Cortex of kidney (tissue), 1 donor: ENCODE measurements at places on chromosomes 12 and 14.

DNA sequence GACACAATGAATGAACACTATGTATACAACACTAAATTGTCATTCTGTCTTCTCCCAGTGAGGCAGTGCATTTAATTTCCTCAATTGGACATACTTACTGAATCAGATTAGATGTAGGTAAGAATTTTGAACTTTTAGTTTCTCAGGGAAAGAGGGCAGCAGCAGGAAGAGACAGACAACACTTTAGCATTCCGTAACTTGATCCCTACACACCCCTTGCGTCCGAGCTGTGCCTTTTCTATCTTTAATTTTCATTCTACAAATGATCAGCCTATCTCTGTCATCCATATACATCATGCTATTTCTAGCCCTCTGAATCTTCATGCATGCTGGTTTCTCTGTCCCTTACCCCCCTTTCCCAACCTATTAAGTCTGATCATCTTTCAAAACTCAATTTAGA is 358.0 kb upstream of the RPL10L start:
- no peak for DNase-seq

DNA sequence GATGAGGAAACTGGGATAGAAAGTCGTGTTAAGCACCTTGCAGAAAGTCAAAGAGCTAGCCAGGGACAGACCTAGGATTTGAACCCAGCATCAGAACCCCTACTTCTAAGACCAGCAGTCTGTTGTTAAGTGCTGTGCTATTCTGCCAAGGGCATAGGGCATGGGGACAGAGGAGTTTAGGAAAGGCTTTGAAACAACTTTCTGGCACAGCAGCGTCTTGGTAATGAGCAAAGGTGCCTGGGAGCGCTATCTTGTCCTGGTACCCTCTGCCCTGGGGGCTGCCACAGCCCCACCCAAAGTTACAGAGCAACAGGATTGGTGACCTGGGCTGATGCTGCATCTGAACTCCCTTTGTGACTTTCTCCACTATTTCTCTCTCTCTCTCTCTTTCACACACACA is 1108.1 kb downstream of the BCL11B start:
- DNase-seq = no peak

GRCh38 chr12:16175840-16176239 is 101.6 kb downstream of the SLC15A5 start:
- DNase-seq = no peak

DNA sequence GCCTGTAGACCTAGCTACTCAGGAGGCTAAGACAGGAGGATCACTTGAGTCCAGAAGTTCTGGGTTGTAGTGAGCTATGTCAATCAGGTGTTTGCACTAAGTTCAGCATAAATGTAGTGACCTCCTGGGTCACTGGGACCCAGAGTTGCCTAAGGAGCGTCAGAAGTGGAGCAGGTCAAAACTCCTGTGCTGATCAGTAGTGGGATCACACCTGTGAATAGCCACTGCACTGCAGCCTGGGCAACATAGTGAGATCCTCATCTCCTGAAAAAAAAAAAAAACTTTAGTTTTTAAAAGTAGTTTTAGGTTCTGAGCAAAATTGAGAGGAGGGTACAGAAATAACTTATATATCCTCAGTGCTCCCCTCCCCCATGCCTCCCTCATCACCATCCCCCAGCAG is 42.2 kb downstream of the MRPL42 start:
- no peak for DNase-seq

GRCh38 chr12:18965203-18965602 is 164.3 kb upstream of the PLEKHA5 start:
- no peak for DNase-seq

DNA sequence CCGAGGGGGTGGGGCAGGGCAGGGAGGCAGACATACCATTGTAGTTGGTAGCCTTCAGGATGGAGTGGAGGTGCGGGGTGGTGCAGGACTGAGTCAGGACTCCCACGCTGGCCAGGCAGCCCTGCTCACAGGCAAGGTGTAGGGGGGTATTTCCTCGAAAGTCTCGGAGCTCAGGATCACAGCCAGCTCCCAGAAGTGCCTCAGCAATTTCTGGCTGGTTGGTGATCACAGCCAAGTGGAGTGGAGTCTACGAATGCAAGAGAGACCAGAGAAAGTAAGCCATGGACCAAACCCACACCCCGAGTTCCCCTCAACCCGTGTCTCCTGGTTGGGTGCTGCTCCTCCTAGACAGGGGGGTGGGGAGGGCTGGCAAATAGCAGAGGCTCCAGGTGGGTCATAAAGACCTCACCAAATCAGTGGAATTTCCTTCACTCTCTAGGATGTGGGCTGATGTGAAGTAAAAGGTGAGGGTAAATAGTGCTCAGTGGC is 1.4 kb downstream of the NFKBIA start:
- DNase-seq = peak; percentile 25

- no peak for DNase-seq
Observed at GRCh38 chr12:71799106-71799505, 40.5 kb upstream of the TBC1D15 start.

GRCh38 chr14:68711561-68712309 is 81.1 kb downstream of the ZFP36L1 start:
- no peak for DNase-seq

- no peak for DNase-seq
Observed at GRCh38 chr12:67618303-67618702, 30.2 kb upstream of the DYRK2 start.

DNA sequence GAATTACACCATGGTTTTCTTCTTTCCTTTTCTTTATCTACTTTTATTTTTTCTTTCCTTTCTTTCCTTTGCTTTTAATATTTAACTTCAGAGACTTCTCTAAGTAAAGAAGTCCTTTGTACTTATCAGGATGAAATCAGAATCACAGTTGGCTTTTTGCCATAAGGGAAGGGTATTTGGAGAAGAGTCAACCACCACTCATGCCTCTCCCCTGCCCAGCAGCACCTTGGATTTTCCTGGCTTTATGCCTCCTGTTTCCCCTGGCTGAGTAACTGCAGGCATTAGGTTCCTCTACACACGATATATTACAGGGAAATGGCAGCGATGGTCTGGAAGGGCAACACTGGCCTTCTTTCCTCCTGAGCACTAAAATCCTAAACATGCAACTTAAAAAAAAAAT is 266.4 kb upstream of the CAND1 start:
- DNase-seq = no peak

DNA sequence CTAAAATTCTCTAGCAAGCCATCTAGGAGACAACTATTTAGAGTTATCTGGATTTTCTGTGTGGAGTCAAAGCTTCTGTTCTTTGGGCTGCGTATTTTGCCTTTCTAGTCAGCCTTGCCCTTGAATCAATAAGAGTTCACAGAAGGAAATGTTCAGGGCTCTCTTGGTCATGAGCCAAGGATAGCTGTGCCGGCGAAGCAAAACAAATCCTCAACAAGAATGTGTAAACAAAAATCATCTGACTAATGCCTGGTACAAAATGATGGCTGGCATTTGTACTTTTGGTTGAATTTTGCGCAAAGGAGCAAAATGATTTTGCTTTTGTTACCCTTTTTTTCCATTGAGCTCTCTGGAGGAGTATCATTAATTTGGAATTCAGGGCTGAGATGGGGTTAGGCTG is 171.1 kb downstream of the DACT1 start:
- no peak for DNase-seq

GRCh38 chr14:106511006-106511799 is 984.8 kb downstream of the TMEM121 start:
- DNase-seq = no peak

DNA sequence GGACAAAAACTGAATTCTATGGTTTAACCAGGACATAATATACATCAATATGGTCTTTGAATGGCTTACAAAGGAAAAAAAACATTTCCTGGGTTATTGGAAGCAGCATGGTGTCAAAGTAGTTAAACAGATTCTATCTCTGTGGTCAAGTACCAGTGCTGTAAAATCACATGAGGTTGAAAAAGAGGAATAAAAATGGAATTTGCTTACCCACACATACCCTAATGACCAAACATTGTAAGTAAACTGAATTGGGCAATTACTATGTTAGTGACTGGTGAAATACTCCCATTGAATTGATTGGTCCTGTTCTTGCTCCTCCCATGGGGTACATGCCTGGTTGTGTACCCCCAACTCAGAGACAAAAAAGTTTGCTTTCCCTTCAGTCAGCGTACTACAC is 19.6 kb downstream of the IFNG start:
- DNase-seq = no peak

DNA sequence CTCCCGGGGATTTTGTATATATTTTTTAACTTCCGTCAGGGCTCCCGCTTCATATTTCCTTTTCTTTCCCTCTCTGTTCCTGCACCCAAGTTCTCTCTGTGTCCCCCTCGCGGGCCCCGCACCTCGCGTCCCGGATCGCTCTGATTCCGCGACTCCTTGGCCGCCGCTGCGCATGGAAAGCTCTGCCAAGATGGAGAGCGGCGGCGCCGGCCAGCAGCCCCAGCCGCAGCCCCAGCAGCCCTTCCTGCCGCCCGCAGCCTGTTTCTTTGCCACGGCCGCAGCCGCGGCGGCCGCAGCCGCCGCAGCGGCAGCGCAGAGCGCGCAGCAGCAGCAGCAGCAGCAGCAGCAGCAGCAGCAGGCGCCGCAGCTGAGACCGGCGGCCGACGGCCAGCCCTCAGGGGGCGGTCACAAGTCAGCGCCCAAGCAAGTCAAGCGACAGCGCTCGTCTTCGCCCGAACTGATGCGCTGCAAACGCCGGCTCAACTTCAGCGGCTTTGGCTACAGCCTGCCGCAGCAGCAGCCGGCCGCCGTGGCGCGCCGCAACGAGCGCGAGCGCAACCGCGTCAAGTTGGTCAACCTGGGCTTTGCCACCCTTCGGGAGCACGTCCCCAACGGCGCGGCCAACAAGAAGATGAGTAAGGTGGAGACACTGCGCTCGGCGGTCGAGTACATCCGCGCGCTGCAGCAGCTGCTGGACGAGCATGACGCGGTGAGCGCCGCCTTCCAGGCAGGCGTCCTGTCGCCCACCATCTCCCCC is 777 bp downstream of the ASCL1 start:
- no peak for DNase-seq

- DNase-seq = no peak
Observed at GRCh38 chr12:43669373-43669772, 89.2 kb downstream of the PUS7L start.

DNA sequence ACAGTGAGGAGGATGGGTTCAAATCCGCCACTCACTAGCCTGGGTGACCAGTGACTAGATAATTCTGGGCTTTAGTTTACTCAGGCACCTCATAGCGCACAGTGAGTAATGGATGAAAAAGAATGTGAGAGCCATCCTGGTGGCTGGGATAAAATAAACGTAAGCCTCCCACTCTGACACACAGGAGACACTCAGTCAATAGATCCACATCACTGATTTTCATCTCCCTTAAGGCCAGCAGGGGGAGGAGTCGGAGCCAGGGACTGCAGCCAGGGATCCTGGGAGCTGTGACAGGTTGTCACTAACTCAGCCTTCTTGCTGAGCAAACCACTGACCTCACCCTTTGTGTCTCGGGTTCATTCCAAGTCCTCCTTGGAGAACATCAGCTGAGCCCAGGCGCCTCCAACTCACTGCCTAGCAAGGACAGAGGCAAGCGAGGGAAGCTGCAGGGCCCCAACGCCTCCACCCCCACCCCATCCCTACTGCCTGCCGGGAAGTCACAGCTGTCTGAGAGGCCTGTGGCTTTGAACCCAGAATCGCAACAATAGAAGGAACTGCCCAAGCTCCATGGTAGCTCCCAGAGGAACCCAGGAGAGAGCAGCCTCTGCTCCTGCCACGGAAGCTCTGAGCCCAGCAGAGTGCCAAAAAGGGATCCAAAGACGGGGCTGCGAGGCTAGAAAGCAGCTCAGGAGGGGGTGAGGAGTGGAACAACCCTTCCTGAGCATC is 30.7 kb downstream of the PXN start:
- no peak for DNase-seq

DNA sequence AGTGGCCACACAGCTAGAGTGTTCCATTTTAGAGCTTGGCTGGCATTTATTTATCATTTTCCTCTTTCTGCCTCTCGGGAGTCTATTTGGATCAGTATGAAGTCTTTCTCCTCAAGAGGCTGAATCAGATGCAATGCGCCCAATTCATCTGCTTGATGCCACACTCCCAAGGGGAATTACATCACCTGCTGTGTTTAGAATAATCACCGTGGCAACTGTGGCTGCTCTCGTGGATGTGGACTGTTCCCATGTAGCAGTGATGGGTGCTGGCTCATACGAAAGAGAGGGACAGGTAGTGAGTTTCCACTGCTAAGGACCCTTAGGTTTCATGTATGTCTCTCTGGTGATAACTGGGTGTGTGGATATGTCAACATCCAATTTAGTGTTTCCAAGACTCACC is 70.7 kb downstream of the SRRM4 start:
- no peak for DNase-seq

DNA sequence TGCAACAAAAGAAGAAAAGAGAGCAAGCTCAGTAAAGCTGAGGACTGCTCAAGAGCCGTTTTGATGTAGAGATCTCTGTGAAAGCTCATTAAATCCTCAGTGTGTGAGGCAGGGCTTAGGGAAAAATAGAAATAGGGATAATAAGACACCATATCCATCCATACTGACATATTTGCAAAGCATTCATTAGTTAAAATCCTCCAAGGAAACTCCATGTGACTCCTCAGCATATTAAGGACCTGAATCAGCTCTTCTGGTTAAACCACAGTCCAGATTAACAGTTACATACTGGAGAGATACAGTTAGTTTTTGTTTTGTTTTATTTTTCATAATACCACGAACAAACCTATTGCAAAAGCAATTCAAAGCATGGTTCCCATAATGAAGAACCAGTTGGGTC is 288.2 kb downstream of the PAWR start:
- DNase-seq = no peak

- no peak for DNase-seq
Observed at GRCh38 chr12:12521044-12521485, 41.6 kb downstream of the DUSP16 start.

- DNase-seq = no peak
Observed at GRCh38 chr12:1592444-1593173, 1.8 kb downstream of the FBXL14 start.

DNA sequence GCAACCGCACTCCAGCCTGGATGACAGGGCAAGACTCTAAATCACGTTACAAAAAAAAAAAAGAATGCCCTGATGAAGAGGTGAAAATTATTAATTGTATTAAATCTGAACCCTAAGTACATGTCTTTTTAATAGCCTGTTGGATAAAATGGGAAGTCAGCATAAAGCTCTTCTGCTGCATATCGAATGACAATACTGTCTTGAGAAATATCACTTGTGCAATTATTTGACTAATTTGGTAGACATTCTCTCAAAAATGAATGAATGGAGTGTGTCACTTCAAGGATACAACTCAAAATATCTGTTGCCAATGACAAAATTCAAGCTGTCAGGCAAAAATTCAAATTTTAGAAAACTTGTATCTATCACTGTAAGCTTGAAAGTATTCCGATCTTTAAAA is 38.9 kb downstream of the DNAI7 start:
- no peak for DNase-seq

GRCh38 chr12:108568338-108569154 is 6.2 kb downstream of the ISCU start:
- no peak for DNase-seq

- DNase-seq = no peak
Observed at GRCh38 chr12:124387528-124387911, 92.6 kb downstream of the RFLNA start.

GRCh38 chr12:33440477-33440876 is 858 bp upstream of the SYT10 start:
- DNase-seq = no peak
